ENCODE measurements at places on chromosomes 16 and 17.

- DNase-seq, result no peak
Observed at GRCh38 chr17:30586818-30587595, 109.8 kb downstream of the GOSR1 start.

GRCh38 chr16:79334127-79334526 is 266.4 kb downstream of the MAF start:
- no peak for DNase-seq

DNA sequence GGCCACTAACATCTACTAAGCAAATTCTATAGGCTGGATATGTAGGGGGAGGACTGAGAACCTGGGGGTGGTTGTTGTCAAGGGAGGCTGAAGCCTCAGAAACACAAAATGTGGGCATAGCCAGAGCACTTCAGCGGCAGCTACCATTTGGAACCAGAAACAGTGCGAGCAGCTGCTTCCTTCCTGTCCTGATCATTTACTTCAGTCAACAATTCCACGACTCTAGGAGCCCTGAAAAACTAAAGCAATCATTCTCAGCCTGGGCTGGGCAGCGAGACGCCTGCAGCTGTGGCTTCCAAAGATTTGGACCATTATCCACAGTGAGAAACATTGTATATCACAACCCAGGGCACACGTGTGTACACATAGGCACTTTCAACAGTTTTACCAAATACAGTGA is 93.9 kb upstream of the WSCD1 start:
- DNase-seq, result no peak

DNA sequence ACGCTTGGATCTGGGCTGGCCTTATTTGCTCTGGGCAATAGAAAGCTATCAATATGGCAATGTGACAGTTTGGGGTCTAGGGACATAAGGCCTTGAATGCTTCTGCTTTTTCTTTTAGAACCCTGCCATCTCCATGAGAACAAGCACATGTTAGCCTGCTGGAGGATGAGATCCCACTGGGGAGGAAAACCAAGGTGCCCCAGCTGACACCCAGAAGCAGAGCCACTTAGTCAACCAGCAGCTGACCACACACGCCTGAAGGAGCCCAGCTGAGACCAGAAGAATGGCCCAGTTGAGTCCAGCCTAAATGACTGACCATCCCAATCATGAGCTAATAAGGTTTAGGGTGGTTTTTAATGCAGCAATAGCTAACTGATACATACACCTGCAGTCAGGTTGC is 171.2 kb downstream of the AHSP start:
- no peak for DNase-seq

GRCh38 chr17:10756185-10756584 is 26.4 kb upstream of the TMEM220 start:
- no peak for DNase-seq

GRCh38 chr17:512926-513325 is 160.3 kb upstream of the RPH3AL start:
- no peak for DNase-seq

DNA sequence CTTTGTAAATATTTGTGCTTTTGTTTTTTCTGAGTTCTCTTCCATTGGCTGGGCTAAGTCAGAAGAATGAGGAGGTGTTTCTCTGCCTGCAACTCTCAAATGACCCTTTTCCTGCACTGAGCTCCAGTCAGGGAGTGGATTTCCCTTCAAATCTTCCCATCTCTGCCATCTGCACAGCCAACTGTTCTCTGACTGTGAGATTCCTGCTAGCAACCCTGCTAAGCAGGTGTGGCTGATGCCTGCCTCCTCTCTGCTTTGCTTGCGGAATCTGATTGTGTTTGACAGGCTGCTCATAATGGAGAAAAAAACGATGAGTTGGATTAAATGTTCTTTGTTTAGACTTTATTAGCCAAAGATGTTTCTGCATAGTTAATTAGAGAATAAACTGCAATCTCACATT is 519.8 kb downstream of the TMEM114 start:
- DNase-seq, result no peak

DNA sequence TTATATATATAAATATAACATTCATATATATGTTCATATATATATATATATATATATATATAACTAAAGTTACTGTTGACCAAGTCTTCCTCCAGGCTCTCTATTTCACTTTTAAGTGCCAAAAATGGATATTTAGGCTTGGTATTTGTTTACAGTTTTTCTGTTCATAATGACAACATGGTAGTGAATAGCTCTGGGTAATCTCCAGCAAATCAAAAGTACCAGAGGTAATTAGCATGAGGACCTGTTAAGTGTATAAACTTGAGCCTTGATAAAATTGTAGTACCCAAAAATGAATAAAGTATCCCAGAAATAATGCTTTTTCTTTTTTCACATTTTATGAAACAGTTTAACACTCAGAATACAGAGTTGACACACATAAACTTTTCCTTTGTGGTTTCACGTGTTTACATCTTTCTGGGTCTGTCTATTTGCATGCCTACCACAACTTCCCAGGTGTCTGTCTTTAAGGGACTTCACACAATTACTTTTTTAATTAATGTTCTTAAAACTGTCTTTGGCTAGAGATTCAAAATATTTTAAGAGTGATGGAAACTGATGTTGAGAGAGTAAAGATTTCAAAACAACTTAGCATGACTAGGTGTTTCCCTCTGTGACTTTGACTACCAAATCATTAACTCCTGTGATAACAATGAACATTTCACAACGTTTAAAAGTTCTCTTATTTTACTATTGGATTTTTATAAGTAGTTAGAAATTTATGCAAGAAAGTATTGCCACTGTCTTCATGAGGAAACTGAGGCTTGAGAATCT is 47.9 kb downstream of the RABEP1 start:
- DNase-seq, result no peak

- DNase-seq, result no peak
Observed at GRCh38 chr17:1331708-1332107, 52.2 kb downstream of the TRARG1 start.

- DNase-seq, result no peak
Observed at GRCh38 chr17:6853764-6854442, 22.4 kb upstream of the TEKT1 start.

GRCh38 chr16:47734987-47735594 is 274.0 kb downstream of the PHKB start:
- DNase-seq, result no peak

DNA sequence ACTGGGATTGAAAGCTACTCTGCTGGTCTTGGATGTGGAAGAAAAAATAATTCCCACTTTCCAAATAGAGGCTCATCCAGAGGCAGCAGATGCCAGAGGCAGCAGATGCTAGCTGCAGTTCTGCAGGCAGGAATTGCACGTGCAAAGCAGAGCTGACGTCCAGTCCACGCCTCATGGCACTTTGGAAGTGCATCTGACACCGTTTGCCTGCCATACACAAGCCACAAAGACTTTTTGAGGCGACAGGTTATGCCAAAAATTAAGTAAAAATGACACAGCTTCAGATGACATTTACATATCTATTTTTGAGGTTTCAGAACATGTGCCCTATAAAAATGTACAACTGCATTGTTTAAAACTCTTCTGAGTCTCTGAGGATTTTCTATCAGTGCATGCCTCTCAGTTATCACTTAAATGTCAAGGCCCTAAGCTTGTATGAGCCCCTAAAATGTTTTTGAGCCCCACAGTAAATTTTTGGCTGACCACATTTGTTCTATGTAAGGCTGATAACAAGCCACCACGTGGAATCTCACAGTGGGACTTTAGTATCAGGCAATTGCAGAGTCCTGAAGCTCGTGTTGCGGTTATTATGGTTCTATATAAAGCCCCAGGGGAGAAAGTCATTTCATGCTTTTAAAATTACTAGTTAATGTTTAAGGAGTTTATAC is 239.2 kb downstream of the PRKCA start:
- DNase-seq, result no peak

- peak; percentile 85 for DNase-seq
Observed at GRCh38 chr17:17476865-17477467, at the start of gene MED9. MED9 (plus strand) TSS chr17:17477000; CDS start chr17:17477042, 42 bp downstream.

- DNase-seq, result no peak
Observed at GRCh38 chr17:77124192-77124889, 16.4 kb upstream of the SEC14L1 start.
